Mesenteric fat pad (tissue), 1 donor: ENCODE measurements at places on chromosomes 12 and 14.
A peak's percentile ranks its signal among the peaks of the same experiment; 100 is the strongest.

GRCh38 chr12:23415180-23415579 is 534.3 kb downstream of the SOX5 start:
- DNase-seq = no peak

DNA sequence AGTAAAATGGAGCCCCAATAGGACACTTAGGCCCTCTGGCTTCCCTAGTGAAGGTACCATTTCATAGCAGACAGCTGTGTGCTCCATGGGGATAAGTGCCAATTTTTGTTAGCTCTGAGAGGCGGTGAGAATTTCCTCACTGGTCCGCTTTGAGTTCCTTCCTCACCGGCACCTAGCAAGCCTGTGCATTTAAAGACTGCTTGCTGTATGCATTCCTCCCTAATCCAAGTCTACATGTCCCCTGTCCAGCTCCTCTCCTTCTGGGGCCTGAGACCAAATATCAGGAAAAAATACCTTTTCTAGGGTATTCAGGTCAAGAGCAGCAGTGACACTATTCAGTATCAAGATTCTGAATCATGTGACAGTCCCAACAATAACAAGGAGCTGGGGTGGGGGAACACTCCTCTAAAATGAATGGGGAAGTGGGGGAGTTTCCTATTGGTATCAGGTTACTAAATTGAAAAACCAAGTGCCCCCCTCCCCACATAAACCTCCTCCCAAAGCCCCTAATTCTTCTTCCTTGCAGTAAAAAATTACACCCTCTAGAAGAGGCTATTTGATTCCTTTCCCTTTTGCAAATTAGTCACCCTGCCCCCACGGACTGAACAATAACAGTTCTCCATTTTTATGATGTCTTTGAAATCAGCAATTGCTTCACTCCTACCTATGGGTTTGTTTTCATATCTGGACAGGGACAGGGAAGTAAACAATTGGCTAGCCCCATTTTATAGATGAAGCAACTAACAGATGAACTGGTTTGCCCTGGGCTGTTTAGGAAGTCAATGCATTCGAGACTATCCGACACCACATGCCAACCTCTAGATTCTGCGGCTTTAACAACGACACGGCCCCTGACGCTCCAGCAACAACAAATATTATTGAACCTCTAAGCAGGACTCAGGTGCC is 28.9 kb downstream of the BCL11B start:
- DNase-seq = no peak

DNA sequence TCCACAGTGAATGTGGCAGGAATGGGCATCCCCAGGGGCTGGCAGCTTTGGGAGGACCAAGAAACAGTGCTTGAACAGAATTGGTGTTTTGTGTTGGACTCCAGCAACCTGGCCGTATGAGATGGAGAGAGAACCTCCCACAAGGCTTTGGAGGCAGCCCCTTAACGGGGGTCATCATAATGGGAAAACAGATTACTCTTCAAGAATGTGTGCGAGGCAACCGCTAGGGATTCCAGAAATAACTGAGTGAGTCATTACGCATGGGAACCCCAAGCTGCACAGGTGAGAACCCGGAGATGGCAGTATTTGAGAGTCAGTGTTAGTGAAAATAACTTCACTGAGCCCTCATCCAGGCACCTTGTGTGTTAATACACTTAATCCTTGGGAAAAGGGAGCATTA is 567.8 kb upstream of the TBX3 start:
- no peak for DNase-seq

- DNase-seq = no peak
These were observed 146.9 kb downstream of the ESR2 start for GRCh38 chr14:64147126-64147790.

GRCh38 chr12:105825141-105825540 is 313.6 kb downstream of the NUAK1 start:
- DNase-seq = no peak

DNA sequence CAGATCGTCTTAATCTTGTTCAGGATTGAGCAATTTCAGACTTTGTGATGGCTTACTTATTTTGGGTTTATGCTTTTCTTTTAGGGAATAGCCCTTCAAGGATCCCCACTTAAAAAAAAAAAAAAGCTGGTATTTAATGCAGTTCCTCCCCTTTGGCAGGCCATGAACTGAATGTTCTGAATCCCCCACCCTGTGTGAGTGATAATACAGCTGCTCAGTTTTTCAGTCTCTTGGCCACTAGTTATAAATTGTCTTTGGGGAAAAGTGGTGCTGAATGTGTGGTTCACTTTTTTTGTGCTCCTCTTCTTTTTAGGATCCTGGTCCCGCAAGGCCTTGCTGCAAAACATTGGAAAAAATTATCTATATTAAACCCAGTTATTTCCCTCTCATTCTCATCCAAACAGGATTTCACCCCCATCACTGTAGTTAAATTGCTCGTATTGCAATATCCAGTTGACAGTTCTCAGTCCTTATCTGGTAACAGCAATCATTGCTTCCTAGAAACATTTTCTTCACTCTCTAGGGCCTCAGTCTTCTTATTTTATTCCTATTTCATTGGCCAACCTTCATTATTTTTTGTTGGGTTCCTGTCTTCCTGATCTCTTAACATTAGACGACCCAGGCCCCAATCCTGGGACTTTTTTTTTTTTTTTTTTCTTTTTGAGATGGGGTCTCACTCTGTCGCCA is 73.1 kb upstream of the PAWR start:
- no peak for DNase-seq

GRCh38 chr14:55015006-55015405 is 11.9 kb downstream of the WDHD1 start:
- DNase-seq = no peak

DNA sequence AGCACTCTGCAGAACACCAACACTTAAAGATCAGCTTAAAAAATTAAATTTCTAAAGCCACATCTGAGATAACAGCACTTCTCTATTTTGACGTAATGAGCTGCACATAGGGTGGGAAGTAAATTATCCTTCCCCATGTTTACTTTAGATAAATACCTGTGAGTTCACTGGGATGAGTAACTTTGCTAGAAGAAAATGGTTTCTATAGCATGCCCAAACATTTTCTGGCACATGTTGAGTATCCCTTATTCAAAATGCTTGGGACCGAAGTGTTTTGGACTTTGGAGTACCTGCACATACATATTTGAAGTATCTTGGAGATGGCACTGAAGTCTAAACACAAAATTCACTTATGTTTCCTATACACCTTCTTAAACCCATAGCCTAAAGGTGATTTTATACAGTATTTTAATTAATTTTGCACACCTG is 6.6 kb downstream of the SLC38A2 start:
- no peak for DNase-seq

- no peak for DNase-seq
These were observed 35.4 kb upstream of the SPPL3 start for GRCh38 chr12:120939523-120939922.

DNA sequence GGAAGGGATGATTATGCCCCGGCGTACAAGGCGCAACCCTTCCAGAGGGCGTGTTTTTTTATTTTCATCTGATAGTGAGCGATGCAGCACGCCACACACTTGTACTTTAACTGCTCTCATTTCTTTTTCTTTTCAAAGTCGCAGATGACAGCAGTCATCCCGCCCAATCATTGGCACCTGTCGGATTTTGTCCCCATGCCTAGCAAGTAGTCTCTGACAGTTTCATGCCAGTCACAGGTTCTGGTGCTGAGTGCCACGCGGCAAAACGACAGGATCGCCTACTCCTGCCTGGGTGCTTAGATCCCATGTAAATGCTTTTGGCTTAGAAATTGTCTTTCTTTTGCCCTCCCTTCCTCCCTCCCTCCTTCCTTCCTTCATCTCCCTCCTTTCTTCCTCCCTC is 117.7 kb downstream of the GLT1D1 start:
- DNase-seq = no peak

GRCh38 chr14:61547186-61548069 is 147.9 kb upstream of the HIF1A start:
- DNase-seq = no peak

- DNase-seq = no peak
These were observed 6.3 kb upstream of the CTDSP2 start for GRCh38 chr12:57852620-57853500.

DNA sequence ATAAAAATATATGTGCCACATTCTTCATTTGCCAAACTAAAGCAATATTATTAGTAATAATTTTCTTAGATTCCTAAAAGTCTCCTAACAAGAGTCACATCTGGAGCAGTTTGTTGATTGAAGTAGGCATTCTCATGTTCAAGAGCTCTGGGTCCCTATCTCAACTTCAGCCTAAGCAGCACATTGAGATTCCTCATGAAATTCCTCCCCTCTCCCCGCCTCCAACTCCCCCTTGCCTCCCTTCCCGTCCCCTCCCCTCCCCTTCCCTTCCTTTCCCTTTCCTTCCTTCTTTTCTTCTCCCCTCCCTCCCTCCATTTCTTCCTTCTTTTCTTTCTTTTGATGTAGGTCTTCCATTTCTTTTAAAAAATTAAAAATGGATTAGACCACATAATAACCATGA is 48.7 kb upstream of the NAV3 start:
- DNase-seq = no peak

DNA sequence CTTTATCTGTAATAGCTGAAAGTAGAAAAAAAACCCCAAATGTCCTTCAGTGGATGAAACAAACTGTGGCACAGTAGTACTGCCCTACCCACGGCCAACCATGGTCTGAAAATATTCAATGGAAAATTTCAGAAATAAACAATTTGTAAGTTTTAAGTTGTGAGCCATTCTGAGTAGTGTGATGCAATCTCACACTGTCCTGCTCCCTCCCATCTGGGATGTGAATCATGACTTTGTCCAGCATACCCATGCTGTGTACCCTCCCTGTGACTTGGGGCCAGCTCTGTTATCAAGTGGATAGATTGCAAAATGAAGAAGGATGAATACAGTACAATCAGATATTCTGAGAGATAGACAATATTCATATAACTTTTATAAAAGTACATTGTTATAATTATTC is 106.2 kb downstream of the SMOC1 start:
- DNase-seq = no peak

DNA sequence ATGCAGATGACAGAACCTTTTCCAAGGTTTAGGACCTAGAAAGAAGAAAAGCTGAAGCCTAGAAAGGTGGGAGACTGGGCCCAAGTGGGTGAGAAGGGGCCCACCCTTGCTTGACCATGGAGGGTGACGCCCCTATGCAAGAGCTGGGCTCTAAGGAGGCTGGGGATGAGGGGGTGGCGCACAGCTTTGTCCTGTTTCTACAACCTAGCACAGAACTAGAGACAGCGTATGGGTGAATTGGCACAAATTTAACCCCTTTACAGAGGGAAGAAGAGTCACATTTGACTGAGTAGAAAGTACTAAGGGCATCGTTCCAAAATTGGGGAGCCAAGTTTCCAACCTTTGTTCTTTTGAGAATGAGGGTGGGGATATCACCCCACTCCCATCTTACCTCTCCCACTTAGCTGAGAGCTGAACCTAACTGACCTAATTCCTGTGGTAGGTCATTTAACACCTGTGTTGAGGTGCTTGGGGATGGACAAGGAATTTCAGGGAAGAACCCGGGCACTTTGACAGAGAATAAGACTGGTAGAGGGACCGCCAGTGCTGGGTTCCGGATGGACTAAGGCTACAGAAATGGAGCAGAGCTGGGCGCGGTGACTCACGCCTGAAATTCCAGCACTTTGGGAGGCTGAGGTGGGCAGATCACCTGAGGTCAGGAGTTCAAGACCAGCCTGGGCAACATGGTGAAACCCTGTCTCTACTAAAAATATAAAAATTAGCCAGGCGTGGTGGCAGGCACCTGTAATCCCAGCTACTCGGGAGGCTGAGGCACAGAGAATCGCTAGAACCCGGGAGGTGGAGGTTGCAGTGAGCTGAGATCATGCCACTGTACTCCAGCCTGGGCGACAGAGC is 5.2 kb downstream of the NFKBIA start:
- peak; percentile 82 for DNase-seq

DNA sequence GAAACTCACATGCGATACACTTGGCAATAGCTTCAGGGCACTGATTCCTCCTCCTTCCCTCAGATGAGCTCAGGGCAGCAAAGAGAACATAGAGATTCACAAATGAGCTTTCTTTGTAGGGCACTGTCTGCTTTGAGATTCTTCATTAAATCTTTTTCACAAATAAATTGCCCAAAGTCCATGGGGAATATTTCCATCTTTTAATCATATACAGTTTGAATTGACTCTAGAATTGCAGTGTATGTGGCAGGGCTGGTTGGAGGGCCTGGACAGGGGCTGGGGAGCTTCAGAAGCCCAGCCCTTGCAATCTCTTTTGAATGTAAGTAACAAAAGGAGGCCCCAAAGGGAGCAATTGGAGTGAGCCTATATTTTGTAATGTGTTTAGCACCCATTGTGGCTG is 197.5 kb downstream of the NOVA1 start:
- DNase-seq = no peak

- DNase-seq = no peak
These were observed 45.1 kb upstream of the RERGL start for GRCh38 chr12:18135086-18135485.

DNA sequence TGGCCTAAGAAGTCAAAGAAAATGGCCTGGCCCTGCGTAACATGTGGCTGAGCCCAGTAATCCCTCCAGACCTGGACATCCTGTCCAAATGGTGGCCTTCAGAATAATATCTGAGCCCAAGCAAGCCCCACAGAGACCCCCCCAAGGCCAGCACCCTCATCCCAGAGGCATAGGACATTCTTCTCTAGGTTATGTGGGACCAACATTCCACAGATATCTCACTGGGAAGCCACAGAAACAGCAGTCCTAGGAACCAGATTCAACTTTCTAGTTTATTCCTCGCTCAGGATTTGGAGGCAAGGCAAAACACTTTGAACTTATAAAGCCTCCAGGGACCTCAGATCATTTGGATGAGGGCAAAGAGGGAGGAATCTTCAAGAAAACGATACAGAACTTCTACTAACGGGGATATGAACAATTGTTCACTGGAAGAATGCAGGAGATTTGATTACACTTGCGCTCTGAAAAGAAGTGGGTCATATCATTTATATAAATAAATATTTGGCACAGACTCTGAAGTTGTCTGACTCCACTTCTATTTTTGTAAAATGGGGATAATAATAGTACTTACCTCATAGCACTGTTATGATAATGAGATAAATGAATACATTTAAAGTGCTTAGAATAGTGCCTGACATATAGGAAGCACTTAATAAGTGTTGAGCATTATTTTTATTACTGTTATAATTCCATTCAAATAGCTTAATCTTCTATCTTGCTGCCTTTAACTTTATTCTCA is 171.5 kb downstream of the NUAK1 start:
- no peak for DNase-seq

DNA sequence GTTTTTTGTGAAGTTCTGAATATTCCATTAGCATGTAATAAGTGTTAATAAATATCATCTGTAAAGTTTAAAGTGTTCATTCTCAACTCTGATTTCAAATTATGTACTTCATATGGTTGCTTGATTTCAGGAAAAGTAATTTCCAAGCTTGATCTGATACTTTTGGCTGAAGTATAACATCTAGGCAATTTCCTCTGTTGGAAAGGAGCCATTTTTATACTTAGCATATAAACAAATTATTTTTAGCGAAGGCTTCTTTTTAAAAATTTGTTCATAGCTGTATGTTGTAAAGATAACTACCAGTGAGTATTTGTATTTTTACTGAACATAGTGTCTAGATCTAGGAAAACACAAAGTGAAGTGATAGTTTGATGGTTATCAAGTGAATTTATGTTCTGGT is 153.4 kb upstream of the TMTC2 start:
- DNase-seq = no peak

- no peak for DNase-seq
These were observed 5.2 kb downstream of the NEDD1 start for GRCh38 chr12:96912261-96912660.

GRCh38 chr12:120432772-120433525 is 5.0 kb upstream of the COX6A1 start:
- no peak for DNase-seq

GRCh38 chr12:50922820-50923219 is 29.5 kb upstream of the HIGD1C start:
- no peak for DNase-seq

GRCh38 chr12:67410246-67410645 is 141.1 kb downstream of the CAND1 start:
- DNase-seq = no peak

- DNase-seq = no peak
These were observed 53.9 kb downstream of the METTL25 start for GRCh38 chr12:82412246-82412645.
